ENCODE measurements at places on chromosomes 4 and X.

- DNase-seq, result no peak
These were observed 162.7 kb upstream of the KIT start for GRCh38 chr4:54495091-54495490.

DNA sequence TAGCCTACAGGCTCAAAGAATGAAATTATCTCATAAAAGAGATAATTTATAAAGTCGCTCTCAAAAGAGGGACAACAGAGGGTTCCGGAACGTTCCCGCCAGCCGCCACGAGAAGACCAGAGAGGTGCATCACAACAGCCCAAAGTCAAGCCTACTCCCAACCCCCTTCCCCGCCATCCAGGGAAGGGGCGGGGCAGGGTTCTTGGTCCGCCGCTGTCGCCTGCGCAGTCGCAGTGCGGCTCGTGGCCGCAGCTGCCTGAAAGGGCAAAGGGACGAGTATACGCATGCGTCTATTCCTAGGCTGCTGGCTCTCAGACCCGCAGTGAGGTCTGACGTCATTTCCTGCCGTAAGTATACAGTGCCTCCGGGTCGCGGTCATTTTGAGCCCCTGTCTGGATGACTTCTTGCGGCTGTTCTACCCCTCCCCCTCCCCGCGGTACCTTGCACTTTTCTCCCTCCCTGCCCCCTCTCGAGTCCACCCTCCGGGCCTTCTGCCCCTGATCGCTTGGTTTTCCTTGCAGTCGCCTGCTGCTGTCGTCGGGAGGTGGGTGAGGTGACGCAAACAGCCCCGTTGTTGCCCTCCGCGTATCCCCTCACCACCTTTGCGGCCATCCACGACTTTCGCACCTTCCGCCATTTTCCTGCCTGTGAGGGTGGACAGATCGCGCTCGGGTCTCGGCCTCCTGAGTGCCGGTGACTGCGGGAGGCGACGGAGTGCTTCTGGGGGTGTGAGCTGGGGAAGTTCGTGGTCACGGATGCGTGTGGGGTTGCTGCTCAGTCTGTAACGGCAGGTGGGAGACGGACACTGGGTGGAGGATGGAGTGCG is at the start of gene OCIAD1:
TSS of gene OCIAD1 (plus strand) at position 383 of the 826 bp plus-strand sequence. CDS start 1,537 bp downstream, outside the sequence.
- DNase-seq, result peak; percentile 96

GRCh38 chr4:82710197-82710929 is 88.2 kb downstream of the SCD5 start:
- DNase-seq, result no peak

- no peak for DNase-seq
These were observed 16.3 kb upstream of the FRYL start for GRCh38 chr4:48796191-48796926.

GRCh38 chr4:89981789-89982334 is 87.2 kb downstream of the MMRN1 start:
- no peak for DNase-seq

DNA sequence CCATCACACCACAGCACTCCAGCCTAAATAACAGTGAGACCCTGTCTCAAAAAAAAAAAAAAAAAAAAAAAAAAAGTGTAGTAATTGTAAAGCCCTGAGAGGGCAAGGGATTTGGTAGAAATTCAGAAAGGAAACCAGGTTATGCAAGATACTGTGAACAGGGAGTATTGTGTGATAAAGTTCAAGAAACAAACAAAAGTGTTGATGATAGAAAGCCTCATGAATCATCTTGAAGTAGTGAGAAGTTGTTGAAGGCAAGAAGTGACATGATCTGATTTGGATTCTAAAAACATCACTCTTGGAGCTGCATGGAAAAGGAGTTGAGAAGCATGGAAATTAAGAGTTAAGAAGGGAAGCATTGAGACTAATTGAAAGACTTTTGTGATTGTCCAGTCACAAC is 102.2 kb downstream of the RAP1GDS1 start:
- DNase-seq, result no peak

DNA sequence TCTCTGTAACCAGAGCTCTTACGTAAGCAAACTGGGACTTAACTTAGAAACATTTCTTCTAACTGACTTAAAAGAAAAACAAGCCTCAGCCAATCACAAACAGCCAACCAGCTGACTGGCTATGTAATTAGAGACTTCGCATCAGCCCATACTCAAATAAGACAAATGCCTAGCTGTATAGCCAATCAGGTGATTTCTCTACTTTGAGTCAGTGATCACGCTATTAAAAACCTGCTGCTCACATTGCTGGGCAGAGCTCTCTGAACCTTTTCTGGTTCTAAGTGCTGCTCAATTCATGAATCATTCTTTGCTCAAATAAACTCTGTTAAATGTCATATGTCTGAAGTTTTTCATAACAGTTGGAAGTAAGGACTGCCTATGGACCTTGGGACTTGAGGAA is 9.9 kb upstream of the SMIM10L2A start:
- no peak for DNase-seq

DNA sequence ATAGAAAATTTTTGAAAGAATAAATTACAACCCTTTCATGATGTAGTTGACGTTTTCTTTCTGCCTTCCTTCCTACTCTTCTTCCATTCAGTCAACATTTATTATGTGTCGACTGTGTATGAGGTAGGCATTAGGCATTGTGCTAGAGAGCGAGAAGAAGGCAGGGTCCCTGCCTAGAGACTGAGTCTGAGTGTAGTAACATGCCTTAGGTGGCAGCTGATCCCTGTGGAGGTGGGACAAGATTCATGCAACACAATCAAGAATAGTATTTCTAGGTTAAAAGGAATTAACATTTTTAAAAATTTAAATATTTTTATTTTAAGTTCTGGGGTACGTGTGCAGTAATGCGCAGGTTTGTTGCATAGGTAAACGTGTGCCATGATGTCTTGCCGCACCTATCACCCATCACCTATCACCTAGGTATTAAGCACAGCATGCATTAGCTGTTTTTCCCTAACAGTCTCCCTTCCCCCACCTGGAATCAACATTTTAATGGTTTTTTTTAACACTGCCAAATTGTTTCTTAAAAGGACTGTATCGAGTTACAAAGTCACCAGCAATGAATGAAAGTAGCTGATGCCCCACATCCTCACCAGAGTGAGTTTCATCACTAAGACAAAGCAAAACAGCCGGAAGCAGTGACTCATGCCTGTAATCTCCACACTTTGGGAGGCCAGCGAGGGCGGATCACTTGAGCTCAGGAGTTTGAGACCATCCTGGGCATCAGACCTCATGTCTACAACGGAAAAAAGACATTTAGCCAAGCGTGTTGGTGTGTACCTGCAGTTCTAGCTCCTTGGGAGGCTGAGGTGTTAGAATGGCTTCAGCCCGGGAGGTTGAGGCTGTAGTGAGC is 84.0 kb downstream of the WWC2 start:
- no peak for DNase-seq

DNA sequence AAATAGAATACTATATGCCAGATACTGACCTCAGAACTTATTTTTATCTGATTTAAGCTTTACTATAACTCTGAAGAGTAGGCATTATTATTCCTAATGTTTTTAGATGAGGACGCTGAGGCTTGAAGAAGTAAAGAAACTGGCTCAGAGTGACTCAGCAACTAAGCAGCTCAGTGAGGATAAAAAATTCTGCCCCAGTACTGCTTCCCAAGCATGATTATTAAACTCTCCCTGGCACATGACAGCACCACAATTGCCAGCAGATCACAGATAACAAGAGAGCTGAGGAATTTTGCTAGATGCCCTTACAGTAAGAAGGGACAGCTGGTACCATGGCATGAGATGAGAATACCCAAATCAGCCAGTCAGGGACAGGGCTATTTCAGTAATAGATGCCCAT is 219.4 kb downstream of the NKX6-1 start:
- DNase-seq, result no peak

GRCh38 chr4:106186201-106186600 is 129.8 kb downstream of the TBCK start:
- DNase-seq, result no peak

DNA sequence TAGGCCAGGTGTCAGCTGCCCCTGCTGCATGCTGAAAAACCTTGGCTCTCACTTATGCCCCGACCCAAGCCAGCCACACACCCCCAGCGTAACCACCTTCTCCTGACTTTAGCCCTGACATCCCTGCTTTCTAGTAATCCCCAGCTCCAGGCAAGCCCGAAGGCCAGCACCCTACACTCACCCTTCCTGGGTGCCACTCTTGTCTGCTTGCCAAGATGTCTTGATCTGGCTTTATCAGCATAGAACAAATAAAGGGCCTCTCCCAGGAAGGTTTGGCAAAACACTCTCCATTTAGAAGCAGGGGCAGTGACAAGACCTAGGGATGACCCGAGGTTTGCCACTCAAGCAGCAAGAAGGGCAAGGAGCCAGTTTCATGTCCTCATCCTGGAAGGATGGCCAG is 6.8 kb upstream of the MAP9 start:
- DNase-seq, result no peak

DNA sequence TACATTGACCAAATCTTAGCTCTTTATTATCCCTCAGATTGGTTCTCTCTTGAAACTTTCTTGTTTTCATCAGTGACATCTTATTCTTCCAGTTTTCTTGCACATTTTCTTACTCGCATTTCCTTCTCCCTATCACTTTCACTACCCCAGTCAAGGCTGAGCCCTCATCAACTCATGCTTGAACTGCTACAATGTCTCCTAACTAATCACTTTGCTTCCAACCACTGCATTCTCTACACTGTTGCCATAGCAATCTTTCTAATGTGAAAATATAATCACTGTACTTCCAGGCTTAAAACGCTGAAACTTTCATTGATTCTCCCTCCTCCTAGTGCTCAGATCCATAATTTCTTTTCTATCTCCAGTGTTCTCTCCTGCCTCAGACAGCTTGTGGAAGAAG is 22.2 kb upstream of the LPAR4 start:
- no peak for DNase-seq

DNA sequence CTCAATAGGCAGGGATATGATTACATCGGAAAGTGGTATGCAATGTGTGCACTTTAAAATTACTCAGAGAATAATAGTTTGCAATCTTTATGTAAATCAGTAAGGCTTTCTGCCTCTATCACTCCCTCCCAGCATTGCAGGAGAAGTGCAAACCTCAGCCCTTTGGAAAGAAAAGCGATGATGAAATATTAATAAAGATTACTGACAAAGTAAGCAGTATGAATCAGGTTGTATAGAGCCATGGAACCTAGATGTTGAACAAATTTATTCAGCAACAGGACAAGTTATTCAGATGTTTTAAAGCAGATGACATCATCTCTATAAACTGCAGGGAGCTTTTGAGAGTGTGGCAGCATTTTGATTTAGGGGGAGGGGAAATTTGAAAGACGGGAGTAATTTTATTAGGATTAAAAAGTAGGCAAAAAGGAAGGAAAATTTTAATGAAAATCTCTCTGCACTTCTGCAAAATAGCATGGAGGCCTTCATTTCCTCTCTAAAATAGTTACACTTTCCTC is 631.7 kb upstream of the GRIA3 start:
- no peak for DNase-seq

DNA sequence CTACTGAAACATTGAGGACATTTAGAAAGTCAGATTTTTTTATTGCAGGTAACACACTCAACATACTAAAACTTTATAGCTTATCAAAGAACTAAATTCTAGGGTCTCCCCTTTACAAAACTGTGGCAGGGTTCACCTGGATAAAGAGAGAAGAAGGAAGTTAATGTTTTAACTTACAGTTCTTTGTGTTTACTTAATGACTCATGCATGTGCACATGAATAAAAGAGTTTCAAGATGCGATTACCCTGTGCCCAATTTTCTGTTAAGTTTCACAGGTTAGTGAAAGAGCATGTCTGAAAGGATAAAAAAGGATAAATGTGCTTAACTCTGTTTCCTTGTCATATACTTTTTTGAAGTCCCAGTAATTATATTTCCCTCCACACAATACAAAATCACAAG is 16.8 kb downstream of the DCAF8L1 start:
- DNase-seq, result no peak

DNA sequence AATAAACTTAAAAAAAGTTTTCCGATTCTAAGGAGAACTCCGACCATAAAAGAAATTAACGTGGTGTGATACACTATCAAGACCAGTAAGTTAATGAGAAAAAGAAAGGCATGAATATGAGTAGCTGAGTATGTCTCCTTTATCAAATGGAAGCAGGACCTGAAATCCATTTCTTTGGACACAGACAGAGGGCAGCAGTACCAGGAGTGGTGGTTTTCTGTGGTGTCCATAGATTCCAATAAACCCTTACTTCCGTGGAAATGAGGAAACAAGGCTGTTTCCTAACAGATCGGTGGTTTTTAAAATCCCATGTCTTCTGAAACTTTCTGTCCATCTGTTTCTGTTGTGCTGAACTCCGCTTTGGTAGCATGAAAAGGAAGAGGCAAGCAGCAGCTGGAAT is 128.5 kb upstream of the TSPAN5 start:
- no peak for DNase-seq

Data from CD8-positive, alpha-beta memory T cell (primary cell).